Activated T-cell treated with anti-CD3 and anti-CD28 coated beads, Interleukin-2, amount 50 U/mL, for 1 hour (primary cell): ENCODE measurements at places on chromosomes 11 and 22.

DNA sequence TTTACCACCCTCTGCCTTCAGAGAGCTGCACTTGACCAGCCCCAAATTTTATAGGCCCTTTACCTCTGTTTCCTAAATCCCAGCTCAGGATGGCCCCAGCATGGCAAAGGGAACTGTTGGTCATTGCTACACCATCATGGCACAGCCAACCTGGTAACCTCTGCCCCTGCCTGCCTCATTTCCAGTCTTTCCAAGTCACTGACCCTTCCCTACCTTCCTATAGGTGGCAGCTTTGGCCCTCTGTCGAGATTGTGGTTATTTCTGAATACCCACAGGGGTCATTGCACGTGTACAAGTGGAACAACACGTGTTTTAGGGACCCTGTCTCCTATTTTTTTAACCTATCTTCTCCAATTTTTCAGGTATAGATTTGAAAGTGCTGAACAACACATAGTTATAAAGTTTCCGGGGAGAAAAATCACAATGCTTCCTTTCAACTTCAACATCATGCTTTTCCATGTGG lies 2.8 kb downstream of the GALNT18 start:
- DNase-seq = no peak

DNA sequence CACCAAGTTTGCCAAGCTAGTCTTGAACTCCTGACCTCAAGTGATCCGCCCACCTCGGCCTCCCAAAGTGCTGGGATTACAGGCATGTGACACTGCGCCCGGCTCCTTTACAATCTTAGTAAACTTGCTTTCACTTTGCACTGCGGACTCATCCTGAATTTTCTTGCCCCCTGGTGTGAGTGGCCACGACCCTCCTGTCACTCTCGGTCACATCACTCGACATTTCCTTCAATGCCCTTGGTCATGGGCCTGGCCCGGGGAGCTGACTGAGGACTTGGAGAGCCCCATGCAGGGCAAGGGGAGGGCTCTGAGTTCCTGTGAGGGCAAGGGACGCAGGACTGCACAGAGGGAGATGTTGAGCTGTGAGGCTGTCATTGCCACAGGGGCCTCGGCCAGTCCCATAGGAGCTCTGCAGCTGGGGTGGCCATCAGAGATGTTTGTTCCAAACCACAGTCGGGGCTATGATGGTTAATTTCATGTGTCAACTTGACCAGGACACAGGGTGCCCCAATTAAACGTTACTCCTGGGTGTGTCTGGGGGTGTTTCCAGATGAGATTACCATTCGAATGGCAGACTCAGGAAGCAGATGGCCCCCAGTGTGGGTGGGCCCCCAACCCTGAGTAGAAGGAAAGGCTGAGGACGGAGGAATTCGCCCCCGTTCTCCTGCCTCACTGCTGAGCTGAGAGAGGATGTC lies 21.2 kb downstream of the A4GALT start:
- no peak for DNase-seq

GRCh38 chr22:37482244-37482643 lies 3.9 kb downstream of the MFNG start:
- DNase-seq = no peak

DNA sequence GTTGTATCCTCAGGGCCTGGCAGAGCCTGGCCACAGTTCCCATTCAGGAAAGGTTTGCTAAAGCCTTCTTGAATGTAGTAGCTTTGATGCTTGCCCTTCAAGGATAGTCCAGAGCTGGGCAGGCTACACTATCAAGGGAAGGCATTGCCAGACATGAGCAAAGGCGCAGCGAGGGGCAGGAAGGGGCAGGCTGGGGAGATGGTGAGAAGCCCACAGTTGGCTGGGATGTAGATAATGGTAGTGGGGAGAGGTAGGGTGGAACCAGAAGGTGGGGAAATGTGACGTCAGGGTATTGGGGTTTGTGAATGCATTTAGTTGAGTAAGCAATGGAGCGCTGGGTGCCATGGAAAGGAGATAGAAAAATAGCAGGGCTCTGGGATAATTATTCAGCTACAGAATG lies 28.6 kb downstream of the LRRC32 start:
- DNase-seq = no peak

DNA sequence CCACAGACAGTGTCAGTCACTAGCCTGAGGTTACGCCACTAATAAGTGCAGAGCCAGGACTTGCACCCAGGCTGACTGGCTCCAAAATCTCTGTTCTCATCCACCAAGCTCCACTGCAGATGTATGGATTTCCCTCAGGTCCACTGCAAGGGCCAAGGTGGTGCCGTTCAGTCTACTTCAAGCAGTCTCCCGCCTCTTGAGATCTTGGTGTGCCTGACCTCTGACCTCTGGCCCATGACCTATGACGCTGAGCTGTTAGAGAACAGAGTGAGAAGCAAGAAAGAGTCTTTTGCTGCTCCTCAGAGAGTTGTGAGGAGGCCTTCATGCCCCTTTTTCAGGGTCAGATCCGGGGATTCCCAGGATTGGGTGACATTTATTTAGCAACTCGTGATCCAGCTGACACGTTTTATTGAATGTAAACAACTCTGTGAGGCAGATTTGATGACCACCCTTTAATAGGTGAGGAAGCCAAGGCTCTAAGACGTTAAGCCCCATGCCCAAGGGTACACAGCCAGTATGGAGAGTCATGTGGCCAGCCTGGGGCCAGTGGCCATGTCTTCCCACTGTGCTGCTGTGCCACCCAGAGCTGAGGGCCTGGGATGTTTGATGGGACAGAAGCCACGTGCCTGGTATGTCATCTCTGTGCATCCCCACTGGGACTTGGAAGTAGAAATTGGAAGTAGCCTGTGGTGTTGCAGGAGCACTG lies 25.2 kb downstream of the DCPS start:
- DNase-seq = no peak

- DNase-seq = no peak
Observed at GRCh38 chr11:14552089-14552488, 31.9 kb upstream of the PSMA1 start.

DNA sequence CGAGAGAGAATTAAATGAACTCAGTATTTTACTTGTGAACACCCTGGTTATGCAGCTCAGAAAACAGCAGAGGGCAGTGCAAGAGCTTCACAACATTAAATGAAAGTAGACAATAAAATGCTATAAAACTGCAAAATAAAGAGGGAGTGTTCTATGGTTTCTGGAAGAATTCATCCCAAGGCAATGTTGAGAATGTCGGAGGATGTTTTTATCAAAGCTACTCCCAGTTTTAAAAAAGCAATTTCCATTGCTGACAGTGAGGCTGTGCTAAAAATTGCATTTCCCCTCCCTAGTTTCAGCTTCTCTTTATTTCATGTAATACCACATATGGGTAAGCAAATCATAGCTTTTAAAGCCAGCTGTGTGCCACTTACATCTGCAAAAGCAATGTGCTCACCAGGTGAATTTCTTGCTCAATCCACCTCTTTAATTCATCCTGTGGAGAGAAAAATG lies 296.8 kb downstream of the RAB38 start:
- no peak for DNase-seq

DNA sequence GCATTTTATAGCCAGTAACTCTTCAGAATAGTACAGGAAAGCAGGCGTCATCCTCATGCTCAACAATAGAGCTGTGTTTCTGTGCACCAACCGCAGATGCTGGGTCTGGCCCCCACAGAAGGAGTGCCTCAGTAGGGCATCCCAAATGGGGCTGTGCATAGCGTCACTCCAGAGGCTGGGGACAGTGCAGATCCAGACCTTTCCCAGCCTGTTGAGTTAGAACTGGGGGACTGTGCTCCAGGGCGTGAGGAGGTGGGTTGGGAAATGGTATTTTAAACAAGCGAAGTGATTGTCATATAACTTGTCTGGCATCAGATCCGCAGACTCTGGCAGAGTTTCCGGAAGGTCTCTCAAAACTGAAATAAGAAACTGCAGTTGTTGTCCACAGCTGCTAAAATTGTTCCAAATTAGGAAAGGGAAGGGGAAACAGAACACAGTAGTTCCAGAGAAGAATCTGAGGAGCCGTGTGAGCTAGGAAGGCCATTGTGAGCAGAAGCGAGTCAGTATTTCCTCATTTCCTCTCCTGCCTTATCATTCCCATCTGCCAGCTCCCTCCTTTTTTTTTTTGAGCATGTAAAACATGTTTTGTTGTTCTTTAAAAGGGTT lies 52.2 kb downstream of the JAM3 start:
- no peak for DNase-seq

GRCh38 chr11:102005306-102005705 lies 41.9 kb upstream of the CFAP300 start:
- no peak for DNase-seq

DNA sequence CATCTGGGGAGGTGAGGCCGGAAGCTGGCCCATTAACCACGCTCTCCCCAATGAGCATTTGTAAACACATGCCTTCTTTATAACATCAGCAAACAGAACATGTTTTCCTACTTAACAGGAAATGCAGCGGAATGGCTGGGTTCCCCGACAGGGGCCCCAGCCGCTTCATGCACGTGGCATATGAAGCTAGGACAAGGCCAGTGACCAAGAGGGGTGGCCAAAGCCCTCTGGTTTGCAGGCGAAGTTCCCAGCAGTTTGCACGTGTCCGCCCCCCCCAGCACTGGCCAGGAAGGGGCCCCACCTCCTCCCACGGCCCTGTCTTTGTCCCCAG lies 38.7 kb upstream of the LINC01488 start:
- no peak for DNase-seq

GRCh38 chr11:66336234-66337102 lies at the start of gene RIN1:
Gene RIN1, minus strand, starts transcription at chr11:66336434. Its CDS starts 32 bp downstream, at chr11:66336402.
- DNase-seq = peak; percentile 52

- DNase-seq = no peak
Observed at GRCh38 chr11:110645253-110645652, 67.0 kb downstream of the ARHGAP20 start.

- no peak for DNase-seq
Observed at GRCh38 chr11:35170503-35170902, 31.5 kb downstream of the CD44 start.

GRCh38 chr11:47991266-47991830 lies 11.0 kb downstream of the PTPRJ start:
- peak; percentile 38 for DNase-seq

DNA sequence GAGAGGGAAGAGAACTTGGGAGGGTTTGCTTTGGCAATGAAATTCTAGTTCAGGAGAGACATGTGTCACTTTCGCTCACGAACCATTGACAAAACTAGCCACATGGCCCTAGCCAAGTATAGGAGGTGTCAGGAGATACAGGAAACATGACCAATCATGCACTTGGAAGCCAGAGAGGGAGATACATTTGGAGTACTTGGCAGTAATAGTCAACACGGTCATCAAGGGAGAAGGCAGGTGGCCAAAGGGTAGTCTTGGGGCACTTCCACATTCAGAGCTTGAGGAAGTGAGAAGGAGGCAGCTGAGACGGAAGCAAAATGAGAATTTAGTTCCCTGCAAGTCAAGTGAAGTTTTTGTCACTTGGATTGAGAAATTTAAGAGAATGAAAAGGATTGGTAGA lies 26.4 kb upstream of the KIRREL3 start:
- no peak for DNase-seq

- no peak for DNase-seq
Observed at GRCh38 chr22:36166518-36167220, 6.1 kb upstream of the APOL3 start.

GRCh38 chr22:45240104-45240809 lies 437 bp downstream of the KIAA0930 start:
- no peak for DNase-seq

- no peak for DNase-seq
Observed at GRCh38 chr22:25509374-25509791, 55.1 kb upstream of the GRK3 start.

DNA sequence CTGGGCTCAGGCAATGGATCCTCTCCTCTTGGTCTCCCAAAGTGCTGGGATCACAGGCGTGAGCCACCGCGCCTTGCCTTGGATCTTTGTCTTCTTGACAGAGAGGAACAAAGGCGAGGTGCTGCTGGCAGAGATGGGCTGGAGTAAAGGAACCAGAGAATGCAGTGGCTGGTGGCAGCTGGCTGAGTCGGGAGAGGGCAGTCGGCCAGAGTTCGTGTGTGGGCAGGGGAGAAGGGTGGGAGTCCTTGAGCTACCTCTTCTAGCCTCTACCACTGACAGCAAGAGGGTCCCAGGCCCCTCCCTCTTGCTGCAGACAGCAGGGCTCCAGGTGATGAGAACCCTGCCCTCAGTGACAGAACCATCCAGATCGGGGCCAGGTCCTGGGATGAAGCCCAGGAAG lies 86.2 kb upstream of the LINC01488 start:
- DNase-seq = no peak

GRCh38 chr11:32529994-32530588 lies 53.5 kb upstream of the EIF3M start:
- DNase-seq = no peak

DNA sequence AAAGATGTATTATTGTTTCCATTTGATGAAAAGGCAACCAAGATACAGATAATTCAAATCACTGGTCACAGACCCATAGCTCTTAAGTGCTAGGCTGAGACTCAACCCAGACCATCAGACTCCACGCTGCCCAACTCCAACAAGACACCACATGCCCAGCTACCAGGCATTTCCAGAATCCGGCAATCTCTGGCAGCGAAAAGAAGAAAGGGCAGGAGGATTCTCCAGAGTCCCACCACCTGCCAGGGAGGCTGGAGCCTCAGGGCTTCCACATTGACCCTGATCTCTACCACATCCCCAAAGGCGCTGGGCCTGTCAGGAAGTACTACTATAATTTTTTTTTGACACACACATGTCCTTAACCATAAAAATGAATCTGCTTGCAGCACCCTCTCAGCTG lies 61.4 kb upstream of the ARFGAP3 start:
- no peak for DNase-seq

DNA sequence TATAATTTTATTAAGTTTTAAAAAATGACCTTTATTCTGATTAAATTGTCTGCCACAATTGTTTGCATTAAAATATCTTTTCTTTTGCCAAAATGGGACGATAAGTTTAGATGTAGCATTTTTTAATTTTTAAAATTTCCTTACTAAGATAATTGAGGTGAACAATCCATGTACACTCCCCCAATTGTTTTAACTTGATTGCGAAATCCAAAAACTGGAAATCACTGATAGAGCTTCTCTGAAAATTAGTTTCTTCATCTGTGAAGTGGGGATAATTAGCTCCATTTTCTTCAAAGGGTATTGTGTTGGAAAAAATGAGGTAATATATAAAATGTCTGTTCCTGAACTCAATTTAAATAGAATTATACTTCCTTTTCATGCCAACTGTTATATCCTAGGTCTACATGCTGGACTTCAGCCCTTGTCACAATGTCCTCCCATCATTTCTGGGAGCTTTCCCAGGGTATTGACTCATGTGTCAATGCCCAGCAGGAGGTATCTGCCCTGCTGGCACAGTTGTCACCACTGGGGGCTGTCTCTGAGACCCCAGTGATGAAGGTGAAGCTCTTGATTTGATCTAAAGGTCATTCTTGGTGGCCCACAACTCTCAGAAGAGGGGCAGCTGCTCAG lies 28.7 kb upstream of the NAV2 start:
- DNase-seq = no peak

- no peak for DNase-seq
Observed at GRCh38 chr11:69205743-69206612, 50.2 kb downstream of the SMIM38 start.

- DNase-seq = no peak
Observed at GRCh38 chr22:27004434-27004833, 347.0 kb downstream of the MIAT start.

DNA sequence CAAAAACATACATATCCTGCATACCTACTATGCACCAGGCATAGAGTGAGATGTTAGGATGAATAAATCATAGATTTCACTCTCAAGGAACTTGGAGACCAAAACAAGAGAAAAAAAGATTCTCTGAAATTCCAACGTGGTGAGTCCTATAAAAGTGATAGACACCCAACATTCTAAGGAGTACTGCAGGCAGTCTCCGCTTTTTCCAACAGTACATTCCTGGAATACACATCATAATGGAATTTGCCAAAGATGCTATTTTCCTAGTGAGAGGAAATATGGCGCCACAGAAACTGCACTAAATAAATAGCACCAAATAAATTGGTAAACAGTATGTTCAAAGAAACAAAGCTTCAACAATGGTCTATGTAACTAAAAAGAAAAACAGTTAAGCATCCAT lies 6.0 kb downstream of the TMEM123 start:
- no peak for DNase-seq
